ENCODE measurements at places on chromosomes 16 and 17. TPM values are rescaled to one million over a fixed set of nuclear protein-coding genes. Genes with fewer than 3 reads are reported as not detected.

DNA sequence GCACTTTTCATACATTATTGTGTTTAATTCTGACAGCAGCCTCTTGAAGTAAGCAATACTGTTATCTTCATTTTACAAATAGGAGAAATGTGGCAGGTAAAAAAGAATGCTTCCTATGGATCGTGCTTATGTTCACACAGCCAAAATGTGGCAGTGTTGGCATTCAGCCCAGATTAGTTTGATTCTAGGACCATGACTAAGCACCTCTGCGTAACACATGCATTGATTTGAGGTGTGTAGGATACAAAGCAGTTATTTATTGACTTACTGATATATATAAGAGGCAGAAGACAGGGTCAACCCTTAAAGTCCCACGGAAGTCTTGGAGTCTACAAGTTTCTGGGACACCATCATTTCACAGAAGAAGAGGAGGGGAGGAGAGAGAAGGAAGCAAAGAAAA, 1144.4 kb upstream of the GOT2 start:
- no peak for DNase-seq

DNA sequence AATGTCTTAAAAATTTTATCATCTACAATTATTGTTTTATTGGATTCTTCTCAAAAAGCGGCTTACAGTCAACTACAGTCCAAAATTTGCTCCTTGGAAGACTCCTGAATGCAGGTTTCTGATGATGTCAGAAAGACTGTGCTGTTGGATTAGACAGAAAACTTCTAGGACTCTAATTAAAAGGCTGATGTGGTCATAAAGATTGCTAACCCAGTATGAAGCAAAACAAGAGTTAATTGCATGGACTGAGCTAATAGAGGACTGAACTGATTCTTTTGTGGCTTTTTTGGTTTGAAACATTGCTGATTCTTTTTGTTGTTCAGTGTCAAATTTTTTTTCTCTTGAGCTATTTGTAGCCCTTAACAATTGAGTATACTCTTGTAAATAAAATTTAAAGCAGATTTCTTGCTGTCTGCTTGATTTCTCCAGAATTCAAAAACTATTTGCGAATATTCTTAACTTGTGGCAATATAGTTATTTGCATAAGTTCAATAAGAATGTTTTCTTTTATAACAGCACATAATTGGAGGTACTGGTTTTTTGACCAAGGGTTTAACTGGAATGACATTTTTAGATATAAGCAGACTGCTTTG, 33.1 kb upstream of the LCMT1 start:
- no peak for DNase-seq

DNA sequence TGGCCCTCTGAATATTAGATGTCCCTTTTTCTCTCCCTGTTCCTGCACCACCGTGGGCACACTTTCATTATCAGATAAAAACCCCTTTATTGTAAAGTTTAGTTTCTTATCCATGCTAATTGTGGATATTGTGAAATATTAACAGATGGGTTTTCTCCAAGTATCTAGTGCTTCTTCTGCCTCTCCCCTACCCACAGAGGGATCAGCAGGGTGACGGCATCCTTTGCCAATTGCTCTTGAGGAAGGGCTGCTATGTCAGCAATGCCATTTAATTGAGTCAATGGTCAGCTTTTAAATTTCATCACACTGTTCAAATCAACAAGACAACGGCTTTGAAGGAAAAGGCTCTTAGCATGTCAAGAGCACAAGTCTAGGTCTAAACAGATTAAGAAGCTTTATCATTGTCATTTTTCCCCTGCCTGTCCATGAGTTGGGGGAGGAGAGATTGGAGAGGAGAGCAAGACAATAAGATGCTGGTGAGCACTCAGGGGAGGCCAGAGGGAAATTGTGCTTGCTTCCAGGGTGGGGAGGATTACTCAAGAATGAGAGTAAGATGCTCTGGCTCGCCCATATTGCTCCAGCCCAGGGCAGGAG, 443.0 kb upstream of the CCL2 start:
- DNase-seq = no peak

DNA sequence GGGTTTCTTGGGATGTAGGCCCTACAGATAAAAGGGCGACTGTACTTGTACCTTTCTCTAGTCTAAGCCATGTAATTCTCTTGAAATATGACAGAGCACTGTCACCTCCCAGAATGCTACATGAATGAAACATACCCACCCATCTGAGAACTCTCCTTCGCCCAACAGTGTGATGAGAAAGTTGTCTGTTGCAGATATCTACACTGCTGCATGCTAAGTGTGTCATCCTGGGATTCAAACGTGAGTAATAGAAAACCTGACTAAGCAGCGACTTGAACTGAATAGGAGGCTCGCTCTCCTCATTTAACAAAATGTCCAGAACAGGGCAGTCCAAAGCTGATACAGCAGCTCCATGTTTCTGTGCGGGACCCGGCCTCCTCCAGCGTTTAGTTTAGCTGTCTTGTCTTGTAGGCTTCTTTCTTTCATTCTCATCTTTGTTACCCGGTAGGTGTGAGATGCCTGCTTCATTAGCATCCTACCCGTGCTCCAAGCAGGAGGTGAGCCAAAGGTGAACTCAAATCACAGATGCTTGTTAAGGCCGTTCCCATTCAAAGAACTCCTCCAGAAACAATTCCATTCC, 211.9 kb downstream of the PRKCA start:
- no peak for DNase-seq

DNA sequence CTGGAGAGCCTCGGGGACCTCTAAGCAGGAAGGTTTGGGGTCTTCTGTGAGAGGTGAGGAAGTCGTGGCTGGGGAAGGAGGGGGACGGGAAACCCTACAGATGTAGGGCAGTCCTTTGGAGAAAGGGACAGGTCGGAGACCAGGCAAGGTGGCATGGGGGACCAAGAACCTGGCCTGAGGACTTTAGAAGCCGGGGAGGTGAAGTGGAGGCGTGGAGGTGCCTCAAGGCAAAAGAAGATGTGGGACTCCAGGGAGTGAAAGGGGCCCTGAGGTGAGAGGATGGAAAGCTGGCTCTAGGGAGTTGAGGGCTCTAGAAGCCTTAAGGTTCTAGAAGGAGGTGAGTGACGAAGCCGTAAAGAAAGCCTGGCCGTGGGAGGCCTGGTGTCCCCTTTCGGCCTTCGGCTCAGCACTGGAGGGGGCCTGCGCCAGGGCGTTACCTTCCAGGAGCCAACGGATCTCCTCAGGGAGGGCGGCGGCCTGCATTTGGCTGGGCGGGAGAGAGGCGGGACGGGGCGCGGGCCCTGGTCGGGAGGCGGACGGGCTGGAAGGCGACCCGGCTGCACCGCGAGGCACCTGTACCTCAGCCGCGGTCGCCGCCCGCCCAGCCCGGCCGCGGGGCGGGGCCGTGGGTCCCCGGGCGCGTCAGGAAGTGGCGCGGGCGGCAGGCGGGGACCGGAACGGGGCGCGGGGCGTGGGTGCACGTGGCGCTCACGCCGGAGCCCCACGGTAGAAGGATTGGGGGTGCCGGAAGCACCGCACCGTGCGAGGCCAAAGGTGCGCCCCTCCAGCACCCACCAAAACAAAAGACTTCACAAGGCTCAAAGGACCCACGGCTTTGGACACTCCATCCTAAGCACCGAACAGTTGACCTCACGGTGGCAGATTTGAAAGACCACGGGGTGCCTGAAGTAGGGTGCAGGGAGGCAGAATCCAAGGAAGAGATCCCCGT, at the start of gene SKAP1:
Gene SKAP1, minus strand, starts transcription at position 577 of the 949 bp plus-strand sequence.
- DNase-seq = peak; percentile 71

GRCh38 chr17:38324141-38324697, 19.5 kb downstream of the GPR179 start:
- DNase-seq = no peak

GRCh38 chr17:56822725-56823124, 11.0 kb downstream of the C17orf67 start:
- DNase-seq = no peak

TM4SF5 gene
- total RNA-seq = not detected

ZG16 gene
- total RNA-seq = not detected

OTOP3 gene
- total RNA-seq = not detected

CDRT15L2 gene
- not detected for total RNA-seq

RNF40 gene
- 106 TPM for total RNA-seq

TMEM238L gene
- total RNA-seq = not detected

SMARCD2 gene
- total RNA-seq = 71.4 TPM
